ENCODE measurements at places on chromosomes 16 and 17. TPM values are rescaled to one million over a fixed set of nuclear protein-coding genes. Genes with fewer than 3 reads are reported as not detected.
A peak's percentile ranks its signal among the peaks of the same experiment; 100 is the strongest.

GP2 gene
- 0.94 TPM for total RNA-seq

- H3K4me3 ChIP-seq: no peak overlapping the region
- H3K27me3 ChIP-seq: no peaks in the 10 kb centered on the region
- H3K4me1 ChIP-seq: no peaks in the 10 kb centered on the region
- H3K36me3 ChIP-seq: peaks cover 45% of the 10 kb centered on the region
- DNase-seq: no peak
Measured at GRCh38 chr17:28344435-28344901, 8.9 kb downstream of the TNFAIP1 start.

- H3K36me3 ChIP-seq: no peaks in the 10 kb centered on the region
- H3K4me3 ChIP-seq: no peak overlapping the region
- H3K27me3 ChIP-seq: no peaks in the 10 kb centered on the region
- DNase-seq: no peak
- H3K4me1 ChIP-seq: no peaks in the 10 kb centered on the region
- no peak overlapping the region for H3K27ac ChIP-seq
Measured at GRCh38 chr16:87691686-87692079, 74.1 kb downstream of the KLHDC4 start.

DNA sequence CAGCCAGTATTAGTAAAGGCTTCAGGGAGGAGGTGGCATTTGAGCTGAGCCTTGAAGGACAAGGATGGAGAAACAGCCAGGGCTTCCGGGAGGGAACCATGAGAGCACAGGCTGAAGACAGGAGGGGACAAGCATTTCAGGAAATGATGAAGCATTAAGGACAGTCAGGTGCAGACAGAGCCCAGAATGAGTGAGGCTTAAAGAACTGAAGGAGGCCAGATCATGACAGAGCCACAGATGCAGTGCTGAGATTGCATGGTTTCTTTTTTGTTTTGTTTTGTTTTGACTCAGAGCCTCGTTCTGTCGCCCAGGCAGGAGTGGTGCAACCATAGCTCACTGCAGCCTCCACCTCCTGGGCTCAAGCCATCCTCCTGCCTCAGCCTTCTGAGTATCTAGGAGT, 211.5 kb downstream of the SOX9 start:
- no peak overlapping the region for H3K27ac ChIP-seq
- no peak overlapping the region for H3K4me3 ChIP-seq
- no peaks in the 10 kb centered on the region for H3K27me3 ChIP-seq
- no peaks in the 10 kb centered on the region for H3K4me1 ChIP-seq
- DNase-seq: no peak
- no peaks in the 10 kb centered on the region for H3K36me3 ChIP-seq

AXIN2 gene
- 14.0 TPM for total RNA-seq

DNA sequence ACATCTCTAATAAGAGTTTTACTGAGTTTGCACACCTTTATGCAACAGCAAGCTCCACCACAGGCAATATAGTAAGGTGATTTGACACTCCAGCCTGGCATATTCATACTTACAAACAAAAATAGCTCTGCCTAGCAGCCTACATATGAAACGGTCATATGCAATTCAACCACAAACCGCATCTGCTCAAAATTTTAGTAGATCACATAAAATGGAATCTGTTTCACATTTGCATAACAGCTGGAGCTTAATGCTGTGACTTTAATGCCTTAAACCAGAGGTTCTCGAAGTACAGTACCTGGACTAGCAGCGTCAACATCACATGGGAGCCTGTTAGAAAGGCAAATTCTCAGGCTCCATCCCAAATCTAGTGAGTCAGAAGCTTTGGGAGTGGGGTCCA, 578.4 kb downstream of the CDH11 start:
- no peaks in the 10 kb centered on the region for H3K4me1 ChIP-seq
- H3K27ac ChIP-seq: no peak overlapping the region
- no peak overlapping the region for H3K4me3 ChIP-seq
- H3K27me3 ChIP-seq: no peaks in the 10 kb centered on the region
- H3K36me3 ChIP-seq: no peaks in the 10 kb centered on the region
- DNase-seq: no peak

DNA sequence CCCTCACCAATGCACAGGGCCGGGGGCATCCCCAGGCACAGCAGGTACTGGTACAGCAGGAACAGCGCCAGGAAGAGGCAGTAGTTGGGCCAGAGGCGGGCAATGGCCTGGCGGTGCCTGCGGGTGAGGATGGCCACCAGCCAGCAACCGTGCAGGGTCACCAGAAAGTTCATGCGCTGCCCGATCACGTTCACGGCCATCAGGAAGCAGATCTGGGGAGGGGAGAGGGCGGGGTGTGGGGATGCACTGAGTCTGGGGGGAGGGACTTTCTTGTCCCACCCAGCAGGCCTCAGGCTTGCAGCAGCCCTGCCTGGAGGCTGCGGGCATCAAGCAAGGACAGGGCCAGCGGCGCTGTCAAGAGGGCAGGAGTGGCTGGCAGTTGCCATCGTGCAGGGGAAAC, 25.4 kb downstream of the CTU2 start:
- H3K36me3 ChIP-seq: no peaks in the 10 kb centered on the region
- H3K27me3 ChIP-seq: no peaks in the 10 kb centered on the region
- no peak overlapping the region for H3K27ac ChIP-seq
- DNase-seq: no peak

RNF43 gene
- 9.5 TPM for total RNA-seq

C17orf67 gene
- total RNA-seq: 2.0 TPM

DNA sequence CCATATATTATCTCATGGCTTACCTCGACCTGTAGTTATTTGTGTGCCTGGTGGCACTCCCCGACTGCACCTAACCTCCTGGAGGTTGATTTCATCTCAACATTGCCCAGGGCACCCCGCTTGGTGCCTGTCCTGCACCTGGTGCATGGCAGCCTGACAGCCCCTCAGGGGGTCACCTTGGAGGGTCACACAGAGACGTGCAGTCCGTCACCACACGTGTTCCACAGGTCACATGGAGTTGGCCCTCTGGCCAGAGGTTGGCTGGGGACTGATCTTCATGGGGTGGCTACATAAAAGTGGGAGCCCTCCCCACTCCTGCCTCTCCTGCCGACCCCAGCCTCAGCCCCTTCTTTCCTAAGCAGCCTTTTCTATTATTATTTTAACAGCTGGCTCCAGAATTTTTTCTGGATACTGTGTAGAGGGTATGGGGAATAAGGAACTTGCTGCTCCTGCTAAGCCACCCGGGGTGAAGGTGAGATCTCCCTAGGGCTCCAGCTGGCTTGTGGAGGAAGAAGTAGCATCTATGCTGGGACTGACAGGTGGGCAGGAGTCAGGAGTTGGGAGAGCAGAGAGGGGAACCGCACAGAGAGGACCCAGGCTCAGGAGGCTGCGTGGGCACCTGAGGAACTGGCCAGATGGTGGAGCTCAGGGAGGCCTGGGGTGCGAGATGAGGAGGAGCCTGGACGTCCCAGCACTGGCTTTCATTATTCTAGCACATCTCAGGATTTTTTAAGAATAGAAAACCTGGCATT, 12.5 kb upstream of the NKD1 start:
- no peak overlapping the region for H3K4me3 ChIP-seq
- DNase-seq: no peak
- H3K27ac ChIP-seq: no peak overlapping the region

- no peaks in the 10 kb centered on the region for H3K36me3 ChIP-seq
- peak overlapping the region; percentile 83 for H3K4me3 ChIP-seq
- H3K4me1 ChIP-seq: peaks cover 38% of the 10 kb centered on the region
- no peaks in the 10 kb centered on the region for H3K27me3 ChIP-seq
- no peak for DNase-seq
- peak overlapping the region; percentile 98 for H3K27ac ChIP-seq
Measured at GRCh38 chr16:67845291-67846062, 1.3 kb upstream of the NUTF2 start.
